Progenitor cell of endocrine pancreas (in vitro differentiated cells): ENCODE measurements at places on chromosomes 5 and 9.

DNA sequence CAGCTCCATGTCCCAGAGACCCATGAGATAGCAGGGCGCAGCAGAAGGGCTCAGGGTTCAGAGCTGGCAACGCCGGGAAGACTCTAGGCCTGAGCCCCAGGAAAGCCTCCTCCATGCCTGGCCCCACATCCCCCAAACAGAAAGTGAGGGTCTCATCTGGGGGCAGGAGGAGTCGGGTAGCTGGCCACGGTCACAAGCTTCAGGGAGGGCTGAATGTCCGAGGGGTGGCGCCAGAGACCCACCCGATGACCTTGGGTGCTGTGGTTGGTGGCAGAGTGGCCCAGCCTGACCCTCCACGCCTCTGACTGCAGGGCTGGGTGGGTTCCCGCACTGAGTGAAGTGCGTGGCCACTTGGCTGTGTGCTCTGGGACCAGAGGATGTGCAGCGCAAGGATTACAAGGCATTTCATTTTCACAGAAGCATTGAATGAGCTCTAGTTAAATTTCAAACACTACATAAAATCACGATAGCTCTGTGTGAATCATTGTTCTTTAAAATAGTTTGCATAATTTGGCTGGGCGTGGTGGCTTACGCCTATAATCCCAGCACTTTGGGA, 3.0 kb downstream of the C8G start:
- no peak for DNase-seq

DNA sequence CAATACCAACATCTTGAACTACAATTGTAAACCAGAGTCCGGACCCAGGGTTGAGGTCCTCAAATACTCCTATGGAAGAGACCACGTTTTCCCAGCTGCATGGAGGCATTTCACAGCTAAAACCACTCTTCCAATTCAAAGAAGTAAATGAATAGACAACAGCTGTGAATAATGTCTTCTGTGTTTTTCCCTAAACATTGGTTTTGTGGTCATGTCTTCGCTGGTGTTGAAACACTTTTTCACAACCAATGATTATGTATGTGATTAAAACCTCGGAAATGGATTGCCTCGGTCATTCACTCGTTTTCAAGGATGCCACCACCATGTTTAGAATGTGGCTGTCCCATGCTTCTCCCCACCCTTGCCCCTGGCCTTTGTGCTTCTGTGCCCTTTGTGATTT, 9.4 kb upstream of the TENT4A start:
- DNase-seq: no peak

GRCh38 chr5:66149950-66150349, 5.8 kb downstream of the SREK1 start:
- DNase-seq: no peak

DNA sequence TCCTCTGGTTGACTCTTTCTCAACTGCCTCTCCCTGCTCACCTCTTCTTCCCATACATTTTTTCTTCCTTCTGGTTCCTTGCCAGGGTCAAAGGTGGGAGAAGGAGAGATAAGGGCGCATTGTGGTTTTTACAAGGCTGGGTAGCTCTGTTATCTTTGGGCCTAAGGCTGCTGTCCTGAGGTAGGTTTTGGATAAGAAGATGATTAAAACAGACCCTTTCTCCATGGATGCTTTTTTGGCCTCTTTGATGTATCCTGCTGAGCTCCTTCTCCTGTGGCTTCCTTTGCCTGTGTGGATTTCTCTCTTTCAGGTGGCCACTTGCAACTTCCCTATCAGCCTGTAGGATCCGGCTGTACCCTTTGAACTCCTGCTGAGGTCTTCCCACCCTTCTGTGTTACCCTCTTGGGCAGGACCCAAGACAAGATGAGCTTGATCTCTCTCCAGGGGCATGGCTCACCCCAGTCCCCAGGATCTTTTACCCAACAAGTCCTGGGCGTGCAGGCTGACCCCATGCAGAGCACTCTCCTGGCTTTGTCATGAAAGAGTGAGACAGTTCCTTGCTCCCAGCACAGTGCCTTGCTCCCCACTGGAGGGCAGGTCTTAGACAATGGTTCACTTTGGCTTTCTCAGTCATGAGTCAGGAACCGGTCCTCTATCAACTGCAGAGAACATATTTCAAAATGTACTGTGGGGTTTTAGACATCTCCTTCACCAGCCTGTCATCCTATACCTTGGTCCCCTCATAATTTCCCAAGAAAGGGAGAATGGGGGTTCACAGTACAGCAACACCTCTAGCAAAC, 197.9 kb downstream of the TLE4 start:
- no peak for DNase-seq

GRCh38 chr5:157266286-157267007, 524 bp downstream of the CYFIP2 start:
- peak; percentile 51 for DNase-seq
